Activated naive CD8-positive, alpha-beta T cell treated with anti-CD3 and anti-CD28 coated beads for 36 hours (primary cell): ENCODE measurements at places on chromosomes 1 and 21. TPM values are rescaled to one million over a fixed set of nuclear protein-coding genes. Genes with fewer than 3 reads are reported as not detected.

- peak; percentile 77 for DNase-seq
Observed at GRCh38 chr1:12434174-12434573, 183.8 kb downstream of the DHRS3 start.

DNA sequence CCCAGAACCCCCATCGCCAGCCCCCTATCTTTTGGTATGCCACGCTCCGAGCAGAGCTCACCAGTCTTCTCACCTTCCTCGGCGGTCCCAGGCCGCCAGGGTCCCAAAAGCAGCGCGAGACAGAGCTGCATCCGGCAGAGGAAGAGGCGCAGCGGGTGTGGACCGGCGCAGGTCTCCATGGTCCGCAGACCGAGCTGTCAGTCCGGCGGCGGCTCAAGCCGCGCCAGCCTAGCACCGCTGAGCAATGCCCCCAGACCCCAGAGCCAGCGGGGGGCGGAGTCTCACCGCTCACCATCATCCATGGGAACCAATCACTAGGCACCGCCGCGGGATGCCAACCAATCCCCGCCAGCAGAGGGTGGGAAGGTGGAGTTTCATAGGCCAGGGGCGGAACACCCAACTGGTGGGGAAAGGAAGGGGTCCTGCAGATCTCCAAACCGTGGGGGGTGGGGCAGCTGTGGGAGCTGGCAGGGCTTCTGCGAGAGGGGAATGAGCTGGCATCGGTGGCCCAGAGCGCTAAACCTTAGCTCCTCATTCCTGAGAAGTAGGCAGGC is at the start of gene EPHA10:
TSS of gene EPHA10 (minus strand) at position 233 of the 554 bp plus-strand sequence. CDS start at position 179, 54 bp downstream.
- no peak for DNase-seq

- DNase-seq, result no peak
Observed at GRCh38 chr1:156122519-156123355, 8.2 kb downstream of the LMNA start.

GRCh38 chr1:102535829-102536505 is 539.2 kb upstream of the OLFM3 start:
- no peak for DNase-seq

DNA sequence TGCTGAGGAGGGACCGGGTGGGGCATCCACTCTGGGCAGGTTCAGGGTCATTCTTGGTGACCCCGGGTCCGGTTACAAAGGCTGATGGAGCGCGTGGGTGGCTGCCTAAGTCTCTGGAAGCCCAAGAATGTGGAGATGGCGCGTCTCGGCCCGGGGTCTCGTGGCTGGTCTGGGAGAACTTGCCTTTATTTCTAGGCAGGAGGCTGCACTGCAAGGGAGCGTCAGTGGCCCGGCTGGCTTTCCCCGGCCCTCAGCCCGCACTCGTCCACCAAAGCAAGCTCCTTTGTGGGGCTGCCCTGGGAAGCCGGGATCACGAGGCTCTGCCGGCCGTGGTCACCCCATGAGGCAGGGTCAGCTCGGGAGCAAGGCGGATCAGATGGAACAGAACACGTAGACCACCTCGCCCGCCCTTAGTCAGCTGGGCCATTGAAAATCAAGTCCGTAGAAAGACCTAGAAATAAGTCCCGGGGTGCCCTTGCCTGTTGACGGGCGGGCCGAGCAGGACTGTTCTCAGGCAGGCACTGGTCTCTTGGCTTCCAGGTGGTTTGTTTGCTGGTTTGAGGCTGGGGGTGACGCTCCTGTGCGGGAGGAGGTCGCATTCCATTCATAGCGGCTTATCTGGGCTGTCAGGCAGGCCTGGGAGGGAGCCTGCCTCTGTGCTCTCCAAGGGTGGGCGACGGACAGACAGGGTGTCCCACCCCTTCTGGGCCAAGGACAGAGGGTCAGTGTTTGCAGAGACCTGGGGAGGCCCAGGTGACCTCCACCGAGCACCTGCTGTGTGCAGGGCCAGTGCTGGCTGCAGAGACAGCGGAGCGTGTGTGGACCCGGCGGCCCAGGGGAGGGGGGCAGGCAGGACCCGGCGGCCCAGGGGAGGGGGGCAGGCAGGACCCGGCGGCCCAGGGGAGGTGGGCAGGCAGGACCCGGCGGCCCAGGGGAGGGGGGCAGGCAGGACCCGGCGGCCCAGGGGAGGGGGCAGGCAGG is 25.8 kb downstream of the COL18A1 start:
- no peak for DNase-seq

DNA sequence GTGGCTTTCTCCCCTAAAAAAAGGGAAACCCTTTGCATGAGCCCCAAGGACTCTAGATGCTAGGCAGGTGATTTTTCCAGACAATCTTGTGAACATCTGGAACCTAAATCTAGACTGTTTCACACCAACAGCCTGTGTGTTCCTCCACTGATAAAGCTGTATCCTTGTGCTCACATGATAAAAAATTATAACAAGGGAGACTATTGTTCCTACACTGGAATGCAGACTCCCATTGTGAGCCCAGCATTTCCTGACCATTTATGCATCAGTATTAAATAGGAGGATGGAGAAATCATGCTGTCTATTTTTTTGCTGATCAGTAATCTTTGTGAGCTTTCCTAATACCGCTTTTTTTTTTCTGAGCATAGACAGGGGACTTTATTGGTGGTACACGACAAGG is 52.5 kb downstream of the ZNF697 start:
- no peak for DNase-seq

- peak; percentile 53 for DNase-seq
Observed at GRCh38 chr1:66788231-66788939, 12.7 kb downstream of the INSL5 start.

DNA sequence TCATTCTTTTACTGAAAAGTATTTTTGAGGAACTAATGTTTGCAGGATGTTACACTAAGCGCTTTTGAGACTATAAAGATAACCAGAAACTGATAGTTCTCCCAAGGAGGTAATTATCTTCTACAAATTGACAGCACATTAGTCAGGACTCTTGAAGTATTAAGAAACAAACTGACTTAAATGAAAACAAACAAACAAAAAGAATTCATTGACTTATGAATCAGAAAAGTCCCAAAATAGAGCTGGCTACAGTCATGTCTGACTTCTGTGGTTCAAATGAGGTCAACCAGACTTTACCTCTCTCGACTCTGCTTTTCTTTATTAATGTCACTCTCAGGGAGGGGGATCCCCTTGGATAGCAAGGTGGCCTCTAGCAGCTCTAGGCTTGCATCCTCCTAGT is 296.8 kb downstream of the TPR start:
- no peak for DNase-seq

DNA sequence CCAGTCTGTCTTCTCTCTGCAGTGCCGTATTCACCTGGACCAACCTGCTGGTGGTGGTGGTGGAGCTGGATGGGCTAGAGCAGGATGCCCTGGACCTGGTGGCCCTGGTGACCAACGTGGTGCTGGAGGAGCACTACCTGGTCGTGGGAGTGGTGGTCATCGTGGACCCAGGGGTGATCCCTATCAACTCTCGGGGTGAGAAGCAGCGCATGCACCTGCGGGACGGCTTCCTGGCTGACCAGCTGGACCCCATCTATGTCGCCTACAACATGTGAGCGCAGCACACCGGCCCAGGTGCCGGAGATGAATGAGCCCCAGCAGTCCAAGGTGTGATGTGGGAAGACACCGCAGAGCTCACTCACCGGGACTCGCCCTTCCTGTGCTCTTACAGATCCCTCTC is 37.5 kb downstream of the S100B start:
- DNase-seq, result no peak

DNA sequence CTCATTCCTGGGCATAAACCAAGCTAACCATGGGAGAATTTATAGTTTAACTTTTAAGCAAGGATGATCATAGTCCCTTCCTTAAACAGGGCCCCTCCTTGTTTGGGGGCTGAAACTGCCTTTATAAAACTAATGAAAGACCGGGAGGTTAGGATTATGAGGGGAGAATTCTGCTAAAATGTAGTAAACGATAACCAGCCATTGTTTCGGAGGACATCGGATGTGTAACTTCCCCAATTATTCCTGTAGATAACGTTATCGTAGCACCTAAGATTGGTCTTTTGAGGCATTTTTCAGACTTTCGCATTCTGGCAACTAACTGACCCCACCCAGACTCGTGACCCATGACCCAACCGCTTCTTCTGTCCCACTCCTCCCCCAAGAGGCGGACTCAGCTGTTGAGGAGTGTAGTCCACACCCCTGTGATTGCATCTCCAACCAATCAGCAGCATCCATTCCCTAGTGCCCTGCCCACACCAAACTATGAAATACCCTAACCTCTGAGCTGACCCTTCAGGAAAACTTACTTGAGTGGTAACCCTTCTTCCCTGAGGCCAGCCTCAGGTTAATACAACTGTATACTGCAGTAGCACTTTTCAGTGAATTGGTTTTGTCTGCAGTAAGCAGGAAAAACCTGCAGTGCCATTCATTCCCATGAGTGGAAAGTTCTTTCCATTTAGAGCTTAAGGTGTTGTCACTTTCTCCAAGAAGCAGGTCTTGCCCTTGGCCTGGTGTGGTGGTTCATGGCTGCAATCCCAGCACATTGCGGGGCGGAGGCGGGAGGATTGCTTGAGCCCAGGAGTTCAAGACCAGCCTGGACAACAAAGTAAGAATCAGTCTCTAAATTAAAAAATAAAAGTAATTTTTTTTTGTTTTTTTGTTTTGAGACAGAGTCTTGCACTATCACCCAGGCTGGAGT is 823 bp upstream of the SYF2 start:
- DNase-seq, result peak; percentile 72

- no peak for DNase-seq
Observed at GRCh38 chr1:218711001-218711400, 365.9 kb downstream of the TGFB2 start.

DNA sequence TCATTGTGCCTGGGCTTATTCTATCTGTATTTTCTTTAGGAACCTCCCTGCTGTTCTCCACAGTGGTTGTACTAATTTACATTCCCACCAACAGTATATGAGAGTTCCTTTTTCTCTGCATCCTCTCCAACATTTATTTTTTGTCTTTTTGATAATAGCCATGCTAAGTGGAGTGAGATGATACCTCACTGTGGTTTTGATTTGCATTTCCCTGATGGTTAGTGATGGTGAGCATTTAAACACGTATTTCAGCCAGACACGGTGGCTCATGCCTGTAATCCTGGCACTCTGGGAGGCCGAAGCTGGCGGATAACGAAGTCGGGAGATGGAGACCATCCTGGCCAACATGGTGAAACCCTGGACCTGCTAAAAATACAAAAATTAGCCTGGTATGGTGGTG is 57.9 kb downstream of the SLAMF6 start:
- no peak for DNase-seq

- DNase-seq, result no peak
Observed at GRCh38 chr1:239633432-239633831, 247.1 kb downstream of the CHRM3 start.

- no peak for DNase-seq
Observed at GRCh38 chr1:38327559-38327973, 281.0 kb upstream of the POU3F1 start.

DNA sequence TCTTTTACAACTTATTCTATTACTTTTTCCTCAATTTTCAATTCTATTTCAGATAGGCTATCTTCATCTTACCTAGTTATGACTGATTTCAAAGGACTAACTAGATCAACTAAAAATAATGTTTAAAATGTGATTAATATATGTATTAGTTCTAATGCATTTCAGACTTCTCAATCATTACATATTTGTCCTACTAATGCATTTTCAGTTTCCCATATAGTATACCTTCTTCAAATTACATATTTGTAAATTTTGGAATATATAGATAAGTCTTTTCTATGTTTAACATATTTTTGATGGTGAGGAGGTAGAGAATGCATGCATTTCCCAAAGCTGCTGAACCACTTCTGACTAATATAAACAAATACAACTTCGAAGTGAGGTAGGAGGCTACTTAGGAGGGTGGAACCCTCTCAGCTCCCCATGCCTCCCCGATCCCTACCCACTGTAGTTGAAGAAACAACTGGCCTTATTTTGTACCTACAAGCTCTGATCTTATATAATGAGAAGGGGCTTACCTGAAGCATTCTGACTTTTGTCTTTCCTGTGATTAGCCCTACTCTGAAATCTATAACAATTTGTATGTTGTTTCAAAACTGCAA is 1.7 kb downstream of the TRMT1L start:
- no peak for DNase-seq

DNA sequence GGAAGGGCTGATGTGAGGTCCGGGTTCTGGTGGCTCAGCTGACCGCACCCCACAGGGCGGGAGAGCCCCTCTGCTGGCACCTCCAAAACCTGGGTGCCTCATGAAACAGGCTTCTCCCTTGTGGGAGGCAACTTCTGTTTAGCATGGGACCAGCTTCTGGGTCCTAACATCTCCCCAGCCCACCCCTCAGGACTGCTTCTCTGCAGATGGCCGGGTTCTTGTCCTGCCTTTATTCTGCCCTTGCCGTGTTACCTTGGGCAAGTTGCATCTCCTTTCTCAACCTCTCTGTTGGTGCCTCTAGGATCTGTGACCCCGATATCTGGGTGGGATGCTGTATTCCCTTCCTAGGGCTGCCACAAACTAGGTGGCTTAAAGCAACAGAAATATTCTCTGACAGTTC is 15.0 kb upstream of the TTC22 start:
- DNase-seq, result no peak

DNA sequence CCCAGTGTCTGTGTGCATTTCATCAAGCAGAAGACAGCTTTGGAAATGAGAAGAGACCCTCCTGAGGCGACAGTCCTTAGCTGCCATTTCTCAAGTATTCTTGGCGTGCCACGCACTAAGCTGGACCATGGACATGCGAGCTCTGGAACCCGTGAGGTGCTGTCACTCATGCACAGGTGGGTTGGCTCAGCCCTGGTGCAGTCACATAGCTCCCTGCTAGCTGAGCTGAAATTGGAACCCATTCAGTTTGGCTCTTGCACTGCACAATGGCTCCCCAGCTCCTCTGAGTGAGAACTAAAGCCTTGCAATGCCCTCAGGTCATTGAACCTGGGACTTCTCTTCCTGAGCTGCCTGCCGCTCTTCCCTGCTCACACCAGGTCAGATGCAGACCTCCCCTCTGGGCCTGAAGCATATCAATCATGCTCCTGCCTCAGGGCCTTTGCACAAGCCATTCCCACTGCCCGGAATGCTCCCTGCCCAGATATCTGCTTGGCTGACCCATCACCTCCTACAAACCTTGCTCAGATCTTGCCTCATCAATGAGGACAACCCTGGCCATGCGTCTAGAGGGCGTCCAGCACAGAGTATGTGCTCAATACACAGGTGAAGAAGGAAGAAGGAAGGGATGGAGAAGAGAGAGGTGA is 6.3 kb upstream of the SRARP start:
- DNase-seq, result no peak

DNA sequence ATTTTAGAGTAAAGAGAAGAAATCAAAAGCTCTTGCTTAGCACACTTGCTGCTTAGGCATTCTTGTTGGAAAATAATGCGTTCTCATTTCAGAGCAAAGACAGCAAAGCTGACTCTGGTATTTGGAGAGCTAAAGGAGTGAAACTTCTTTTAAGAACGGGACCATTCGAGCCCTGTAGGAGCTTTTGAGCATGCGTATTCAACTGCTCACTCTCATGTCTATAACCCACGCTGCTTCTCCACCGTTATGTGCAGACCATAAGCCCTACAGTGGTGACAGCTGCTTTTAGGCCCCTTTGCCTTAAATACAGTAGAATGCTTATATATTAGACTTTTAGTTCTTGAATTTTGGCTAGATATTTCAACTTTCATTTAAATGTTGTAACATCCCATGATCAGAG is 214.2 kb upstream of the CACYBP start:
- DNase-seq, result no peak

Gene HP1BP3
- total RNA-seq, result 169 TPM

Gene HFM1
- not detected for total RNA-seq

Gene SNX27
- 25.2 TPM for total RNA-seq

Gene IL23R
- not detected for total RNA-seq

Gene RHOU
- 1.0 TPM for total RNA-seq

Gene GPR157
- total RNA-seq, result 2.1 TPM
